ENCODE measurements at places on chromosomes 1 and 21. TPM values are rescaled to one million over a fixed set of nuclear protein-coding genes. Genes with fewer than 3 reads are reported as not detected.

GRCh38 chr1:61141288-61142042 lies 59.1 kb downstream of the NFIA start:
- no peak for DNase-seq

GRCh38 chr1:206081856-206082255 lies 28.9 kb downstream of the RHEX start:
- no peak for DNase-seq

DNA sequence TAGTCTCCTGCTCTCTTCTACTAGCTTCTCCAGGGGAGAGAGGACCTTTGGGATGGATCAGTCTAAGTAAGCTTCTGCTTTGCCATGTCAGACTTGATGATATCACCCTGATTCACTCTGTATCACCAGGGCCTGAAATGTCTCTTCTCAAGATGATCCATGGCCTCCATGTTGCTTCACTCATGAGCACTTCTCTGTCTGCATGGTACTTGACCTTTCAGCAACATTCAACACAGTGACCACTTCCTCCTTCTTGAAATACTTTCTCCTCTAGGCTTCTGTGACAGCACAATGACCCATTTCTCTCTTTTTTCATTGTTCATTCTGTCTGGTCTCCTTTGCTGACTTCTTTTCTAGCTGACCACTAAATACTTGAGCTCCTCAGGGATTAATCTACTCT lies 35.3 kb upstream of the NGF start:
- DNase-seq, result no peak

DNA sequence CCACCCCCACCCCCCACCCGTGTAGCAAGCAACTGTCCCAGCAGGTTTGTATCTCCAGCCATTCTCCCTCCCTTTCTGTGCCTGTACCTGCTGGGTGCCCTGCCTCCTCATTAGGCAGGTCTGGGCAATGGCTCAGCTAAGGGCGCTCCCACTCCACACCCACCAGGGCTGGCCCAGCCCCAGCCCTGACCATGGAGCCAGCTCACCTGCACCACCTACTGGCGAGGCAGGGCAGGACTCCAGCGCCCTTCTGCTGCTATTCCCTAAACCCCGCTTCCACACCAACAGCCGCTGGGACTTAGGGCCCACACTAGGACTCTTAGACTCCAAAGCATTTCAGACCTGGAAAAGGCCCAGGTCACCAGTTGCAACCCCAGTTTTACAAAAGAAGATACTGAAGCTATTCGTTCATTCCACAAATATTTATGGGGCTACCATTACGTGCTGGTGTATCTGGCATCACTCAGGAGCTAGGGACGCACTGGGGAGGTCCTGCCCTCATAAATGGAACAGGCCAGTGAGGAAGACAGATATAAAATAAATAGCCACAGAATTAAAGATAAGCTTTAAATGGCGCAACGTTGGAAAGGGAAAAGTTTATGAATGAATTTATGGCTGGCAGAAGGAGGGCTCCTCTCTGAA lies 24.0 kb downstream of the PGLYRP3 start:
- no peak for DNase-seq

DNA sequence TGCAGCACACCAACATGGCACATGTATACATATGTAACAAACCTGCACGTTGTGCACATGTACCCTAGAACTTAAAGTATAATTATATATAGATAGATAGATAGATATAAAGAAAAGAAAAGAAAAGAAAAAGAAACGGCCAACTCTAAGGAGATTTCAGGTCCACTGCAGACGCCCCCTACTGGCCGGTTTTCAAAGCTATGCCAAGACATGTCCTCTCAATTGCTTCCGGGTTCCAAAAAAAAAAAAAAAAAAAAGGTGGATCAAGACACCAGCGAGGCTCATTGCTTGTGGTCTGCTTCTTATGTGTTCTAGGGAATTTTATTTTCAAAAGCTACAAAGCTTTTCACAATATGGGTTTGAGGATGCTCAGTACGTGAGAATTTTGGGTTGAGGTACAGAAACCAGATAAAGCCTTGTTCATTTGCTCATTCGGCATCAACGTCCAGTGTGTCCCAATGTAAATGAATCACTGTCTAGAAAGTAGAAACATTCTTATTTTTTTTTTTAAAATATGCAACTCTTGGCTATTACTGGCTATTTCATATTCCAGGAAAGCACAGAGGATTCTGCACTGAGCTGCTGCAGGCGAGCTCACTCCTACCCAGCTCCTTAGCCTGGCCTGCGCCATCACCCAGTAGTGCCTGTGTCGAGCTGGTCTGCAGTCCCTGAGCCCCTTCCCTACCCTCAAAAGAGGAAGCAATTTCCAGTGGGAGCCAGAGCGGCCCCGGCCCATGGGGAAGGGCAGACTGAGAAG lies 643.0 kb downstream of the KIF26B start:
- DNase-seq, result no peak

GRCh38 chr1:218699865-218700264 lies 354.7 kb downstream of the TGFB2 start:
- no peak for DNase-seq

- peak; percentile 91 for DNase-seq
Observed at GRCh38 chr1:161225534-161226319, at the start of gene TOMM40L. TSS of gene TOMM40L (plus strand) at chr1:161226060. CDS start at chr1:161226490, 430 bp downstream.

DNA sequence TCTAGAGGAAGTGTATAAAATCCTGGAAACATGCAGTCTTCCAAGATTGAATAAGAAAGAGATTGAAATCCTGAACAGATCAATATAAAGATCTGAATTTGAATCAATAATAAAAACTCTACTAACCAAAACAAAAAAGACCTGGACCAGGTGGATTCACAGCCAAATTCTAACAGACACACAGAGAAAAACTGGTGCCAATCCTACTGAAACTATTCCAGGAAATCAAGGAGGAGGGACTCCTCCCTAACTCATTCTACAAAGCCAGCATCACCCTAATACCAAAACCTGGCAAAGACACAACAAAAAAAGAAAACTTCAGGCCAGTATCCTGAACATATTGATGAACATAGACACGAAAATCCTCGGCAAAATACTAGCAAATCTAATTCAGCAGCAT lies 58.3 kb downstream of the SYT14 start:
- no peak for DNase-seq

- DNase-seq, result no peak
Observed at GRCh38 chr1:201585093-201585483, 46.2 kb downstream of the NAV1 start.

GRCh38 chr1:84582802-84583587 lies 8.8 kb upstream of the CTBS start:
- DNase-seq, result no peak

DNA sequence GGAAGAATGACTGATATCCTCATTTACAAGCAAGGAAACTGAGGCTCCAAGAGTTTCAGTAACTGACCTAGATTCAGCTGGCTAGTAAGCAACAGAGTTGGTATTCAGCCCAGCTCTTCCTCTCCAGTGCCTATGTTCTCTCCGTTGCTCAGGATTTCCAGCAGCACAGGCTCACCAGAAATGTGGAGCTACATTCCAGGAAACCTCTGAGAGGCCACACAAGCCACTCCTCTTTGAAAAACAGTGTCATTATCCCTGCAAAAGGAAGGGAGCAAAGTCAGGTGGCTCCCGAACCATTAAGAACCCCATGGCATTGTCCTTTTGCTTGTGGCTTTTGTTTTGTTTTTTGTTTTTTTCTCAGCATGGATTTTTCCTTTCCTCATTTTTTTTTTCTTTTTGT lies 40.6 kb upstream of the DUSP10 start:
- DNase-seq, result no peak

GRCh38 chr1:28246427-28246832 lies 10.5 kb downstream of the ATP5IF1 start:
- no peak for DNase-seq

DNA sequence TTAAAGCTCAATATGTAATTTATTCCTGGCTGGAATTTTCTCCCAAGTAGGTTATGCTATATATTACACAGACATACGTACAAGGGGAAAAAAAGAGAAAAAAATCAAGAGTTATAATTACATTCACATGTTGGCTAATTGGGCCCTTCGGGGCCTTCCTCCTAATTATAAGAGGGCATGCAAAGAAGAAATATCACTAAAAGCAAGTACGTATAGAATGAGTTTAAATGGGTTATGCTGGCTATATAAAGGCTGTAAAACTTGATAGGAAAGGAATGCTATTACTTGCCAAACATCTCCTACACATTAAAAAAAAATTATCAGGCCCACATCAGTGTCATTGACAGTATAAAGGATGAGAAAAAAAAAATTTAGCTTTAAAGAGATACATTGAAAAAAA lies 1396.1 kb upstream of the ADGRL4 start:
- DNase-seq, result no peak

DNA sequence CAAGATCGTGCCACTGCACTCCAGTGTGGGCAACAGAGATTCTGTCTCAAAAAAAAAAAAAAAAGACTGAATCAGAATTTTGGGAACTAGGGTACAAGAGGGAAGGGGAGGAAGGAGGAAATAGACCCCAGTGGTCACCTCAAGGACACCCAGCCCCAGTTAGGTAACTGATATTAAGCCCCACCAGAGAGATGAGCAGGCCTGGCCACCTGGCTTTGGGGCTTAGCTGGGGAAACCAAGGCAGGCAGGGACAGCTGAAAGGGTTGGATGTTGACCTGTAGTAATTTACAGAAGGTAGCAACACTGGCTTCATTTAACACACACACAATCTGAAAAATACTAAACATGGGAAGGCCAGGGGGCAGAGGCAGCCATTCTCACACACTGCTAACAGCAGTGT lies 5.2 kb upstream of the C1orf122 start:
- DNase-seq, result no peak

DNA sequence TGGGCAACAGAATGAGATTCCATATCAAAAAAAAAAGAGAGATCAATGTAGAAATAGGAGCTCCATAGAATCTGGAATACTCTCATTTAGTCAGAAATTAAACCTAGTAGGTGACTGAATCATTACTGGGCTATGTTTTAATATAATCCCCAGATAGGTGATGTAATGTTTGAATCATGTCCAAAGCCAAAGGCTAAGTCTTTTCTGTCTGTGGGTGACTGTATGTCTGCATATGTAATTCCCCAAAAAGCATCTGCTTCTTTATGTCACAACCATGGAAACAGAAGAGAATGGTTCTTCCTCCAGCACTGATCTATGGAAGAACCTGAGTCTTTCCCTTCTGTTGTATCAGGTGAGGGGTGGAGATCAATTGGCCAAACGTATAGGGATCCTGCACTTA lies 5.8 kb downstream of the LAMC2 start:
- no peak for DNase-seq

DNA sequence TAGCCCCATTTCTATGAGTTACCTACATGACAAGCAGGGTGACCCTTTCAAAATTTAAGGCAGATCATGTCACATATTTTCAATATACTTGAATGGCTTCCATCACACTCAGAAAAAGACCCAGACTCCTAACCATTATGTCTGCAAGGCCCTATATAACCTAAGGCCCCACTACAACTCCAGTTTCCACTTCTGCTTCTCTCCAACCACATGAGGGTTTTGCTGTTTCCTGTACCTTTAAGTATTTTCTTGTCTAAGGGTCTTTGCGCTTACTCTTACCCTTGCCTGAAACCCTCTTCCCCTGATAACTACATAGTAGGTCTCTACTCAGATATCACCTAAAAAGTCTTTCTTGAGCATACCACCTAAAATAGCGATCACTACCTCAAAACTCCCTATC lies 46.1 kb downstream of the SGIP1 start:
- no peak for DNase-seq

DNA sequence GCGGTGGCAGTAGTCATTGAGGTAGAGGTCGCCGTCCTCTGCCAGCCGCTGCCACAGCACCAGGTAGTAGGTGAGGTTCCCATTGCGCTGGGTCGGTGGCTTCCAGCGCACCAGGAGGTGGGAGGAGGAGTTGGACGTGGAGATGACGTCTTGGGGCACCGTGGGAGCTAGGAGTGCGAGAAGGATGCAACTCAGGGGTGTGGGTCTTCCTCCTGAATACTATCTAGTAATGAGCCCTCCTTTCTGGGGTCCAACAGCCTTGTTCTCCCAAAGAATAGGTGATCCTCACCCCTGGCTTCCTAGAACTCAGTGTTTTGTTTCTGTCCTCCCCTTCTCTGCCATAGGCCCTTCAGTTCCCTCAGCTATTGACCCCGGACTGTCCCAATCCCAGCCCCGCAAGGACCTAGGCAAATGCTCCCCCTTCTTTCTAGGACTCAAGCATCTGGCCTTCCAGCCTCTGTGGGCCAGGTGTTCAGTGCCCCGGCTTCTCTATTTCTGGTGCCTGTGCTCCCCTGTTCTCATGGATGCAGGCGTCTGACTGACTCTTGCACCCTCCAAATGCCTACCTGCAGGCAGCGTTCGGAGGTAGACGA lies 12.9 kb downstream of the INSRR start:
- DNase-seq, result no peak

GRCh38 chr1:61241411-61241838 lies 159.1 kb downstream of the NFIA start:
- DNase-seq, result no peak

DNA sequence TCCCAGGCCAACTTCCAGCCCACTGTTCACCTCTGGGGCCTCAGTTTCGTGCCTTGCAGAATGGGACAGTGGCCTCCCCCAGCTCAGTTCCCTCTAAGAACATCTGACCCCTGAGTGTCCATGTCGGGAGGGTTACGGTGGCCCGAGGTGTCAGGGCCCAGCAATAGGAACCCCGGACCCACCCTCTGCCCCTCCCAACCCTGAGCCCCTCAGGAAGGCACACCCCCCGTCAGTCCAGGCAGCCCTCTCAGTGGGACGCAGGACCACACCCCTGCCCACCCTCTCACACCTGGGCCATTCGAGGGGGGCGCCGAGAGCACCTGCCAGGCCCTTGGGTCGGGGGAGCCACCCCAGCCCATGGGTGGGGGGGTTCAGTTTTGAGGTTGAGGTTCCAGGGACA lies 447 bp downstream of the TTC34 start:
- no peak for DNase-seq

DNA sequence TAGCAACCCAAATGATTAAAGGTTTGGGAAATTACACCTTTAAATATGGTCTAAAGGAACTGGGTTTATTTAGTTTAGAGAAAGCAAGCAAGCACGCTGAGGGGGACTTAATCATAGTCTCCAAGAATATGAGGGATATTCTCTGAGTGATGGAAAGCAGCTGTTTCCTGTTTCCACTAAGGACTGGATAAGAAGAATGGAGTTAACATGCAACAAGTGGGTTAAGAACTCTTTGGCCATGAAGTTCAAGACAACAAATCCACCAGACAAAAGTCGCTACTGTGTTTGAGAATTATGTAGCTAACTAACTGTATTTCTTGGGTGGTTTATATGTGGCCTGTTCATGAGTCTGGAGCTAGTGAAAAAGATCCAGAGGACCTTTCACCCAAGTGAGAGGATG lies 85.7 kb downstream of the TGFB2 start:
- DNase-seq, result no peak

DNA sequence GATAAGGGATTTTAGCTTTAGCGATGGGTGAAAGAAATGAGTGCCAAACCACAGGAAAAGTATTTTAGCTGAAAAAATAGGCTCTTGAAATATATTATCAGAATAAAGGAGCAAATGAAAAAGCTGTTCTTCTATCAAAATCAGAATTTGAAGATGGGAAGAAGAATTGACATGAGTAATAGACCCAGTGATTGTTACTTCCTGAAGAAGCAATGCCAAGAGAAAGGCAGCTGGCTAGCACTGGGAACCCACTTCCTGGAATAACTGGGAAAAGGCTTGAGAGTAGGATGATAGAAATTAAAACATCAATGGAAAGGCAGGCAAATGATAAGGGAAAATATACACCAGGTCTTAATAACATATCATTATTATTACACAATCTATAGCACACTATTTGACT lies 29.9 kb upstream of the LYPLAL1 start:
- DNase-seq, result no peak

The USH2A gene
- 3.6 TPM for total RNA-seq

The FCAMR gene
- total RNA-seq, result not detected

The NPPA gene
- 21,376 TPM for total RNA-seq

The GJA5 gene
- 9.9 TPM for total RNA-seq

The NPHS2 gene
- not detected for total RNA-seq

The EDN2 gene
- 1.1 TPM for total RNA-seq

The INAVA gene
- total RNA-seq, result 0.27 TPM
